ENCODE measurements at places on chromosomes 1 and 21.

- no peak for DNase-seq
These were observed 7.7 kb upstream of the PRMT2 start for GRCh38 chr21:46627726-46628125.

DNA sequence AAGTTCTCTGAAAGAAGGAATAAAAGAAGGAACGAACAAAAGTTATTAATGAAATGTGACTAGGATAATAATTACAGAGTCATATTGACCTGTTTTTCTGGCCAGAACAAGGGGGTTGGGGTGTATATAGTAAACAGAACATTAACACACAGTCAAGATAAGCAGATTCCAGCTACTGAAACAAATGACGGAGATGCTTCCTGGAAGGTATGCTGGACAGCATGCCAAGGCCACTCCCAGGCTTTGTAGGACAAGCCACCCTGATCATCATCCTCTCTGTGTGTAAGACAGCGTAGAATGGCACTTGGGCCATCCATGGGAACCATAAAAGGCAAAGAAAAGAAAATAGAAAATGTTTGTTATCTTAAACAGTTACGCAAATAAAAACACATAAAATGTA, 120.7 kb downstream of the TGFBR3 start:
- no peak for DNase-seq

DNA sequence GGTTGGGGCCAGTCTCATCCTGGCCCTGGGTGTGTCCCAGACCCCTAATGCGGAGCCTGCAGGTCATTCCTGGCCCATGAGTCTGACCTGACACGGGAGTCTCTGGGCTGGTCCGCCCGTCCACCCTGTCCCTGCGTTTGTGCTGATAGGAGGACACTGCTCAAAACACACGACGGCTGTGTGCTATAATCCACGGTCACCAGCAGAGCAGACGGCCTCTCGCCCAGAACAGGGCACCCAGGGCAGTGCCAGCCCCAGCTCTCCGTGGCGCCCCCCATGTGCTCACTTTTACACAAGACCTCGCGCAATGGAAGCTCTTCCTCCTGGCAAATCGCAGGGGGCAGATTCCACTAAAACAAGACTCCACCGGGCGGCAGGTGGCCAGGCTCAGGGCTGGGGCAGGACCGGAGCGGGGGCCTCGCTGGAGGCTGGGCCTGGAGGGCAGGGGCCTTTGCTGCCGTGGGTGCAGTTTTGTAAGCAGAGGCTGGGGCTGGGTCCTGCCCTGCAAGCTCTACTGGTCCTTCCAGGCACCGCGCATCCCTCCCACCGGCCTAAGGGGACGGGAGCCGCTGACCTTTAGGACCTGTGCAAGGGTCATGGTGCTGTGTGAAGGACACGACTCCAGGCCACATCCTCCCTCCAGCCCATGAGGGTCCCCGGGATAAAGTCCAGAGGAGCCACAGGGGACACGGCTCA, 10.6 kb upstream of the SLC19A1 start:
- DNase-seq, result no peak

DNA sequence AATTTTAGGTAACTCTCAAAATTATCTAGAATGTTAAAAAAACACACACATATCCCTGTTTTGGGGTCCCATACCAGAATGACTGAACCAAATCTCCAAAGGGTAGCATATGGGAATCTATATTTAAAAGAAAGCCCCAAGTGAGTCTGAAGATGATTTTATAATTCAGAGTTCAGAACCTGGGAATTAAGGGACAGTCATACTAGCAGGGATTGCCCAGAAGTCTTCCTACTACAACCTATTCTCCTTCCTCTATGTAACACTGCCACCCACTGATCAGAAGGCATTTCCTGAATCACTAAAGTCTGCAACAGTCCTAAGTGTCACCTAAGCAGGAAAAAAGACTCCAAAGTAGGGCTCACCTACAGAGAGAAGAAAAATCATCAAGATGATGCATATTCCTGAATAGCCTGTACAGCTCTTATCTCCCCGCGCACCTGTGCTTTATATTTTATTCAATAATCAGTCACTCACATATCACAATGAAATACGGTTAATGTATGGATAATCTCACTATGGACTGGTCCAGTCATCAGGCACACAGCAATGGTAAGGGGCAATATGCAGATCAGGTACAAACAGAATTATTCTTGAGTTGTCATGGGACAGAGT, 4.9 kb downstream of the RGS1 start:
- peak; percentile 82 for DNase-seq

- no peak for DNase-seq
These were observed at the start of gene AIRE for GRCh38 chr21:44285138-44285992. AIRE (plus strand) TSS chr21:44285876; CDS start chr21:44286007, 131 bp downstream.

DNA sequence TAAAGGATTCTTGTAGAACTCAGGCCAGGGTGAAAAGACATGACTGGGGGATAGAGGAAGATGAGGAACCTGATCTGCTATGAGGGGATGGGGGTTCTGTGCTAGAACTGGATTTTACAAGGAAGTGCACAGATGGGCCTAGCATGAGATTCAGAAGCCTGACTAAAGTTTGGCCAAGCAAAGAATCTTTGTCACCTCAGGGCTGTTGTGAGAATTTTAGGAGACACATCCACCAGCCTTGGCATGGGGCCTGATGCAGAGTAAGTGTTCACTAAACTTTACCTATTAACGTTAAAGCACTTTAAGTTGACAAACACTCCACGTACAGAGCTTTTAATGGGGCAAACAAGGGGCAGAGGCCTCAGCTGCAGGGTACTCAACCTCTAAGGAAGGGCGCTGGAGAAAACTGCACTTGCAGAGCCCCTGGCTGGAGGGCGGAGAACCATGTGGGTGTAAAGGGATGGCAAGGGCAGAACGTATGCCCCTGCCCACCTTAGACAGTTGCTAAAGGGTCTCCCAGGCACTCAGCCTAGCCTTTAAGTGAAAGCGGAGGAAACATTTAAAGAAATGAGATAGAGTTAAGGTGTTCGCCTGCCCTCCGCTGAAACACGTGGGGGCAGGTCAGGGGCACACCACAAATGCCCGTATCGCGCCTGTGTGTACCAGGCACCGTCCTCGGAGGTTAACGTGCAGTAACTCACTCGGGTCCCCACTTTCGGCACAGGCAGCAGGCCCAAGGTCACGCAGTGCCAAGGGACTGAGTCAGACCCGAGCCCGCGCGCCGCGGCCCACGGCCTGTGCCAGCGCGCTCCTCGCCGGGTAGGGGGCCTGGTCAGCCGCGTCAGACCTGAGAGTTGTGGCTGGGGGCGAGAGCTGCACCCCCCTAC, 990 bp upstream of the MRPS6 start:
- no peak for DNase-seq

DNA sequence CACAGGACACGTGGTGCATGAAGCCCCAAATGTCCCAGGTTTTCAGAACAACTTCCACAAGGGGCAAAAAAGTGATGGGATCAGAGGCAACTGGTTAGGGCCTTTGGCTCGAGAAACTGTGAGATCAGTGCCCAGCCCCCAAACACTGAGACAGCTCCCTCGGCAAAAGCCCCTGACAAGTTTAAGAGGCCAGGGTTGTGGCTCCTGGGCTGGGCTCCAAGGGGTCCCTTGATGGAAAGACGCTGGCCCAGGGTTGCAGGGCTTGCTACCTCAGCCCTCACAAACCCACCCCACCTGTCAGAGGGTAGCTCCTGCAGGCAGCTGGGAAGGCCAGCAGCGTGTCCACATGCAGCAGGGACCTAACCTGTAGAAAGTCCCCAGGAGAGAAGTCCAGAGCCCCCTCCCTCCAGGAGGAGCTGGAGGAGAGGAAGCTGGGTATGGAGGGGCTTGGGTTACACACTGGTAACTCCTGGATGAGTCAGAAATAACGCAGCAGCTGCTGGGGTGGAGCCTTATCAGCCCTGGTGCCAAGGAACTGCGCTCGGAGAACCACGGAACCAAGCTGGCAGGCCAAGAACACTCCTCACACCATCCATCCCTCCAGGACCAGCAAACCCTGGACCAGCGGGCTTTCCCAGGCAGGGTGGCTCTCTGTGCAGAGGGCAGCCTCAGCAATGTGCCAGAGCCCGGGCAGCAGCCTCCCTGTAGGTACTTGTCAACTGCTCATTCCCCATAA, 37.5 kb downstream of the CTNNBIP1 start:
- DNase-seq, result peak; percentile 25

DNA sequence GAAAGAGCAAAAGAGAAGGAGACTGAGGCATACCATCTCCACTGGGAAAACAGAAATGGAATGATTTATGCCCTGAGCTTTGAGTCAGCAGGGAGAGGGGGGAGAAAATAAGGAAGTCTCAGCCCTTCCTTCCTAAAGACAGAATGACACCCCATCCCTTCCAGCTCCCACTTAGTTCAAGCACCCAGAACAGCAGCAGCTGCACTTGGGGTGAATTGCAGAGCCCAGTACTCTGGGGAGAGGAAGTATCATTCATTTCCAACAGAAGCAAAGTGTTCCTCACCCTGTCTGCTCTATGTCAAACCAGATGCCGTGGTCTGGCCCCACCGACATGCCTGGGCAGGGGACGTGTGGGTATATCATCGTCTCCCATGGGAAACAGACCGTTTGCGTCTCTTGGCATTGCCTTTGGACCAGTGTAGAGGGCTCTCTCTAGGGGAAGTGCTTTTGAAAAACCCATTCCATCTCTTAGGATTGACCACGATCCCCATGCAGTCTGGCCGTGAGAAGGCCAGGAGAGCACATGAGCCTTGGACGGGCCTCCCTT, 1.1 kb upstream of the KCNJ15 start:
- no peak for DNase-seq

DNA sequence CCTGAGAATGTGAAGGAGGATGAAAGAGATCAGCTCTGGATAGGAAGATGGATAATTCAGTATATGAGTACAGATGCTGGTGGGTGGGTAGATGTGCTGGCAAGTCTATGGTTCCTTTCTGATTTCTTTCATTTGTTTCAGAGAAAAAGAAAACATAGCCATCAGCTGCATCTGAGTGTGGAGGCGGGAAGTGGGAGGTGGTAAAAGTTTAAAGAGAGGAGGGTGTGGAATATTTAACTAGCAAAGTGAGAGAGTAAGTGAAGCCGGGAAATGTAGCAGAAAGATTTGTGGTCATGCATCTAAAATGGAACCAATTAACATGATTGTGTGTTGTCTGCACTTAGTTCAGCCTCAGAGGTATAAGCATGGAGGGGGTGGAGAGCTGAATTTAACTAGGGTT, 16.4 kb downstream of the RPE65 start:
- DNase-seq, result no peak

- no peak for DNase-seq
These were observed 300.3 kb downstream of the NPHP4 start for GRCh38 chr1:5691795-5692509.

DNA sequence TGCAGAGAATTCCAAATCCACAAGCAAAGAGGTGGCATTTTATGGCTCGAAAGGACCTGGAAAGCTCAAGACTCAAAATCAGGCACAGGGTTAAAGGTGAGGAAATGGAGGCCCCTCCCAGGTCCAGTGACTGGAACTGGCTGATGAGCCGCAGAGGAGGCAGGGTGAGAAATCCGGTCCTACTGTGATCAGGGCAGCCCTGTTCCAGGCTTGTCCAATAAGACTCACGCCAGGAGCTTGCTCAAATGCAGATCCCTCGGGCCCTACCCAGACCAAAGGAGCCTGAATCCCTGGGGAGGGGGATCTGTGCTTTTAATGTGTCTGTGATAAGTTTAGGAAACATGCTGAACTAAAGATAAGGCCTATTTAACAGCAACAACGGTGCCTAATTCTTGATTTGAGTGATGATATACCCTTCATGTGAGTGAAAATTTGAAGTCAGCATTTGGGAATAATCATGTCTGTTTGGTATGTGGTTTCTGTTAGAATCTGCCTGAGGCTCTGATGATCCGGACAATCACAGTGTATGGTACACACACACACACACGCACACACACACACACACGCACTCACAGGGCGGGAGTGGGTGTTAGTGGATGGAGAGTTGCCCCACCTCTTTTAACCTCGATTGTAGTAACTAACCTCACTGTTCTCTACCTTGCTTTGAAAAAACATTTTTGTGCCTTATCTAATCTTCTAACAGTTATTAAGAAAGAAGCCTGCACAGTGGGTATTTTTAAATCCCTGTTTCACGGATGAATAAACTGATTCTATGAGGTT, 54.1 kb upstream of the LYST start:
- DNase-seq, result peak; percentile 62

GRCh38 chr21:16418642-16419041, 688.9 kb downstream of the USP25 start:
- no peak for DNase-seq

DNA sequence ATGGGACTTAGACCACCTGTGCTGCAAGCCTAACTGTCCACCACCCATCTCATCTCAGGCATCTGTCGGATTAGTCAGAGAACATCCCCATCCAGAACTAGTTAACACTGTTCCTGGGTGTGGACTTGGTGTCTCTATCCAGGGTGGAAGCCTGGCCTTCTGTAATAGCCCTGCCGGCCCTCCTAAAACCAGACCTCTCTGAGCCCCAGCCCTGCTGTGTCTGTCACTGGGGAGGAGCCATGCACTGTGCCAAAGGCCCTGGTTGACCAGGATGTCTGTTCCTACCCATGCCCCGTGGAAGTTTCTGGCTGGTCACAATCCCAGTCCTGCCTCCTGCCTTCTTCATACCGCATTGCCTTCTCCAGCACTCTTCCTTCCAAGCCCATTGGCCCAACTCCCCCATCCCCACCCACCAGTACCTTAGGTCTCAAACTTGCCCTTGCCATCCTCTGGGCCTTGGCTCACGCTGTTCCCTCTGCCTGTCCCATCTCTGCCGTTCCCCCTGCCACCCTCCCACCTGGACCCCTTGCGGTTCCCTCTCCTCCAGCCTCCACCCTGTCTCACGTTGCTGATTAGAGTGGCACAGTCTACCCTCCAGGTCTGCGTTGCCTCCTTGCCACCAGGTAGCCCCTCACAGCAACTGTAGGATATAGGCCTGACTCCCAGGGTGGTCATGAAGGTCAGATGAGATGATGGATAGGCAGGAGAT, 105.6 kb downstream of the EPHB2 start:
- no peak for DNase-seq

- no peak for DNase-seq
These were observed 119.9 kb downstream of the HS2ST1 start for GRCh38 chr1:87034351-87034750.

GRCh38 chr1:66256629-66257572, 277.1 kb upstream of the SGIP1 start:
- no peak for DNase-seq
